ENCODE measurements at places on chromosomes 1 and 21. TPM values are rescaled to one million over a fixed set of nuclear protein-coding genes. Genes with fewer than 3 reads are reported as not detected.

GRCh38 chr1:212565571-212566305 is 42.8 kb upstream of the ATF3 start:
- H3K36me3 ChIP-seq: no peaks in the 10 kb centered on the region
- H3K27me3 ChIP-seq: no peaks in the 10 kb centered on the region
- H3K4me3 ChIP-seq: no peak overlapping the region
- H3K4me1 ChIP-seq: peaks cover 5% of the 10 kb centered on the region

- DNase-seq: no peak
- no peak overlapping the region for H3K4me3 ChIP-seq
- H3K36me3 ChIP-seq: no peaks in the 10 kb centered on the region
- peaks cover 9% of the 10 kb centered on the region for H3K27me3 ChIP-seq
Observed at GRCh38 chr1:65256860-65257708, 52.3 kb upstream of the DNAJC6 start.

DNA sequence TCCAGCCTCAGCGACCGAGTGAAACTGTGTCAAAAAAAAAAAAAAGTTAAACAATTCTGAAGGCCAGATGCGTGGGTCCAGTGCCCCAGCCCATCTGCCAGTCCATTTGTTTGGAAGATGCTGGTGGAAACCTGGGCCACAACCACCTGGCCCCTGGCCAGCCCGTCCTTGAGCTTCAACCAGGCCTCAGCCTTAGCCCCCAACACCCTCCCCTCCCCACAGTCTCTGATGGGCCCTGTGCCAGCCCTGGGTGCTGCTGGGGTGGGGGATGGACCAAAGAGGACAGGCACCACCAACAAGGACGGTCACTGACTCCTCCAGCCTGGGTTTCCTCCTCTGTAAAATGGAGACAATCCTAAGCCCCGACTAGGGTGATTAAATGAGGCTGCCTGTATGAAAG is 19.6 kb upstream of the PLEKHG5 start:
- no peaks in the 10 kb centered on the region for H3K4me1 ChIP-seq
- H3K27ac ChIP-seq: no peak overlapping the region
- no peaks in the 10 kb centered on the region for H3K36me3 ChIP-seq

- H3K4me1 ChIP-seq: peaks cover 7% of the 10 kb centered on the region
- H3K27me3 ChIP-seq: peaks cover 50% of the 10 kb centered on the region
- peak overlapping the region; percentile 22 for H3K27ac ChIP-seq
- peak overlapping the region; percentile 33 for H3K4me3 ChIP-seq
Observed at GRCh38 chr1:203126866-203127665, 460 bp upstream of the ADORA1 start.

- H3K4me3 ChIP-seq: no peak overlapping the region
- peak; percentile 21 for DNase-seq
- no peak overlapping the region for H3K27ac ChIP-seq
- no peaks in the 10 kb centered on the region for H3K27me3 ChIP-seq
Observed at GRCh38 chr1:78284354-78284753, 206.4 kb upstream of the PTGFR start.

The MCOLN2 gene
- total RNA-seq: 133 TPM

Measured in transverse colon (tissue), 4 donors.